ENCODE measurements at places on chromosomes 4 and X.

DNA sequence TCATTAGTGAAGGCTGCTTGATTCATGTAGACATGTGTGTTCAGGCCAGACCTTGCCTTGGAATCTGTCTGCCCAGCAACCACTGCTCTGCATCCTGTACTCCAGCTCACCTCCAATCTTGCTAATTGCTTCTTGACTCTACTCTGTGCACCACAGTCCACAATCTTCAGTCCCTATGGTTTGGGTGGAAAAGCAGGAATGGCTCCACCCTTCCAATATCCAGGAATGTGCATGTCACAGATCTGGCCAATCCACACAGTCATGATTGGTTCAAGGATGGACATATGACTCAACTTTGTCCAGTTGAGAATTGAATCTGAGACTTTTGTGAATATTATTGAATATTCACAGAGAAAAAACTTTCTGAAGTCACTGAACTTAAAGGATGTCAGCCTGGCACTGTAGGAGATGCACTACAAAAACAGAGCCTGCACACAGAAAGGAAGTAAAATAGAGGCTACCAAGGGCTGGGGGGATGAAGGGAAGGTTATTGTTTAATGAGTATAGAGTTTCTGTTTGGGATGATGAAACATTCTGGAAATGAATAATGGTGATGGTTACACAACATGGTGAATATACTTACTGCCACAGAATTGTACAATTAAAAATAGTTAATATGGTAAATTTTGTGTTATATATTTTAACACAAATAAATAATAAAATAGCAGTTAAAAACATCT, 161.3 kb upstream of the USP38 start:
- DNase-seq = no peak

DNA sequence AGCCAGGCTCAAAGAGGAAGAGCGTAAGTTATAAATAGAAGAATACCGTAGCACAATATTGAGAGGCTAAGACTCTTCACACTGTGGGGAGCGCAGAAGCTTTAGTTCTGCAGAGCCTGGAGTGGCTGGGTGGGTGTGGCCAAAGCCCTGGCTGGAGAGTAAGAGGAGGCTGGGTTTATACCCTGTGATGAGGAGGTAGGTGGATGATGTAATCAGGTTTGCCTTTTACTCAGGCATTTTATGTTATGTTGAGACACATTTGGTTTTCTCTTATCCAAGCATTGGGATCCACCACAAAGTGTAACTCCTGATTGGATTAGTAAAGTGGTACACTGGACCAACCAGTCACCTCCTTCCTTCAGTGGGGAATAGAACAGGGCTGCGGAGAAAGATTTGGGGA, 13.9 kb downstream of the CDS1 start:
- no peak for DNase-seq

DNA sequence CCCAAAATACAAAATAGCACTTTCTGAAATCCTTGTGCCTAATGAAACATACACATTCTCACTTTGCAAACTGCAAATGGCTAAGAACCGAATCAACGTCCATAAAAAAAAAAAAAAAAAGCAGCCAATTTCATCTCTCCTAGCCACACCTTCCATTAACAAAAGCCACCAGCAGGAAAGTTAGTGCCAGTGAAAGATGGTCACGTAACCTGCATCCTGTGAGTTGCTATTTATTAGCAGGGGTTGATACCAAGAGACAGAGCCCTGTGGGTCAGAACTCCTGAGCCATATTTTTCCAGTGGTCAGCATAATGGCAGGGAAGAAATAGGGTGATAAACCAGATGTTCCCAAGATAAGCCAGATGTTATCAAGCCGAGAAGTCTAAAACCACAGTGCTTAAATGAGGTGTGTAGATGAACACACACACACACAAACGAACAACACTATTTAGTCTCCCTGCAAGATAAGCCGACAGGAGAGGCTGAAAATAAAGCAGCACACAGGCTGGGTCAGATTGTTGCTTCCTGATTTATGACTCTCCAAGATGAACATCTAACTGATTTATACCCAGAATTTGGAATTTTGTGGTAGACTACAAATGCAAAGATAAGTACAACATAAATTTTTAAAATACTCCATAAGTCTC, 11.5 kb downstream of the PPARGC1A start:
- no peak for DNase-seq

- no peak for DNase-seq
These were observed 61.7 kb upstream of the CAMK2D start for GRCh38 chr4:113823291-113823659.

GRCh38 chr4:122787940-122788339, 38.7 kb upstream of the FGF2 start:
- no peak for DNase-seq

GRCh38 chr4:17781300-17782287, at the start of gene FAM184B:
Gene FAM184B, minus strand, starts transcription at chr4:17781621. Its CDS starts 322 bp downstream, at chr4:17781299.
- no peak for DNase-seq

GRCh38 chr4:141467225-141467624, 169.2 kb upstream of the IL15 start:
- DNase-seq = no peak

GRCh38 chr4:121980643-121981042, 28.8 kb upstream of the TRPC3 start:
- no peak for DNase-seq

All from NCI-H1694 treated with DMSO at 0.1 percent for 48 hours (cell line).